Fibroblast of skin of back (primary cell): ENCODE measurements at places on chromosomes 5 and 9.
A peak's percentile ranks its signal among the peaks of the same experiment; 100 is the strongest.

- no peak for DNase-seq
Observed at GRCh38 chr5:124401476-124402143, 344.8 kb downstream of the ZNF608 start.

- DNase-seq, result peak; percentile 38
Observed at GRCh38 chr9:95820074-95820473, 55.4 kb upstream of the ERCC6L2 start.

DNA sequence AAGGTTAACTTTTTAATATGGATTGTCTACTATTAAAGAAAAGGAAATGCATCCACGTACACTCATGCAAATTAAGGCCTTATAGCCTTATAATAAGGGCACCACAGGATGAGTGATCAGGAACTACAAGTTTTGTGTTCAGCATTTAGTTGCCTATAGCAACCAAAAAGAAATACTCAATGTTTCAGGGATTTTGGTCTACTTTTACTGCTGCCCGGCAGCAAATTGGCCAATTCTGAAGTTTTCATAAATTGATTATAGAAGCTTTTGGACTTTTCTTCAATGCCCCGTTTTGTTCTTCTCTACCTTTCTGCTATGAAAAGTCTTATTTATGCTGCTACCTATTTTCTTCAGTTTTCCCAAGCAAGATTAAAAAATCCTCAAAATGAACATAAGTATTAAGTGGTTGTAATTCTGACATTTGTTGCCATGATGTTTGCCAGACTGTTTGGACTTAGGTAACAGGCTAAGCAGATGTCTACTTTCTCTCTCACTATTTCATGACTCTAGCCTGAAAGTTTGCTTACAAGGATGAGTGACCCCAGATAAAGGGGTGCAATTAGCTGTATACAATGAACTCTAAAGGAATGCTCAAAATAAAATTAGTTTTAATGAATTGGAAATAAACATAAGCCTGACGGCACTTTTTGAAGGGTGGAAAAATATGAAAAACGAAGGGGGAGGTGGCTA, 391.5 kb upstream of the DAB2 start:
- DNase-seq, result no peak

DNA sequence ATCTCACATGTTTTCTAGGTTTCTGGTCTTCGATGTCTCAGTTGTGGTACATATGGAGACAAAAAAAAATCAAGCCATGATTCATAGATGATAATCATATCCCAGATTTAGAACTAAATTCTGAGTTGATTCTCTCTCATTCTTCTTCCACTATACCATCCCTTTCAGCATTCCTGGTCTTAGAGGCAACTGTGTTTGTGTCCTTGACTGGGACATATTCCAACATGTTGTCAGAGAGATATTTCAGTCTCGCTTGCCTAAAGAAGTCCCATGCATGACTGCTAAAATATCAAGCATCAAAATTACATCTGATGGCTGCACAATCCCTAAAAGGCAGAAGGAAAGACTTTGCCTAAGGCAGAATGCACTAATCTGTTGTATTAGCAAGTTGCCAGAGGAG, 236.6 kb downstream of the PSAT1 start:
- DNase-seq, result peak; percentile 49

- peak; percentile 56 for DNase-seq
Observed at GRCh38 chr5:16690243-16690852, 73.6 kb upstream of the RETREG1 start.

DNA sequence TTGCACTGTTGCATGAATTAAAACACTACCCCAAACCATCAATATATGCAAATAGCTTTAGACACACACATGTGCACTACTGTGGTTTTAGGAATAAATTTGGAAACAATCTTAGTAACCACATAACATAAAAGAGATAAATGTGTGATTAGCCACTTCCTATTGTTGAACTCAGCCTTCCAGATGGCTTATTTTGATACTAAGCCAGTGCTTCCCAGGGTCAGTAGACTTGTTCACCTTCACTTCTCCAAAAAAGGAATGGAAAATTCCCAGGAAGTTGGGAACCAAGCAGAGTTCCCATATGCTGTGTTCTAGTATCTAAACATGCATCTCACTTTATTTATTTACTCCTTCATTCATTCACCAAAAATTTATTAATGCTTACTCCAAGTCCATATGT, 47.8 kb downstream of the SVEP1 start:
- DNase-seq, result no peak

GRCh38 chr9:98797491-98797890, 1.1 kb upstream of the ANKS6 start:
- DNase-seq, result no peak

- peak; percentile 71 for DNase-seq
Observed at GRCh38 chr9:109320742-109321448, at the start of gene EPB41L4B. Gene EPB41L4B (minus strand): TSS chr9:109321059. CDS start chr9:109320446, 613 bp downstream.

DNA sequence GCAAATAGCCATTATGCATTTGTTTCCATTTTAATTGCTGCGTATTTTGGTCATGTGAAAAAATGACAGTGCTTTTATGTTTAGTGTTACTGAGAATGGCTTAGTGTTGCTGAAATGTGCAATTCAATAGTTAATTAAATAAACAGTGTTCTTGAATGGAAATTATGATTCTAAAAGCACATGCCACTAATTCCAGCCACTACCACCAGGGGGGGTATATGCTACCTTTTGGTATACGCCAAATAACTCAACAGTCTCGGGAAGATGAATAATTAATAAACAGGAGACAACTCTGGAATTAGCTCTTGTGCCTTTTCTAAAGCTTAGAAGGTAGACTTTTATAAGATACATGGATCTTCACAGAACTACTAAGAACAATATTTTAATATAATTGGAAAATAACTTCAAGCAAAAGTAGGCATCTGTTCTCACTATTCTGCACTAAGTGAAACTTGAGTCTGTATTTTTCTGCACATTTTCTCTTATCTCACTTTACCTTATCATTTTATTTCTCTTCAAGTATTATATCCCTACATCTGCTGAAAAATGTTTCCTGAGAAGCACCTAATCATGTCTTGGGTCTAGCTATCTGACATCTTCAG, 83.5 kb upstream of the MINAR2 start:
- peak; percentile 44 for DNase-seq

- DNase-seq, result no peak
Observed at GRCh38 chr5:132489051-132489770, 1.4 kb downstream of the IRF1 start.
